ENCODE measurements at places on chromosomes 16 and 17. TPM values are rescaled to one million over a fixed set of nuclear protein-coding genes. Genes with fewer than 3 reads are reported as not detected.

DNA sequence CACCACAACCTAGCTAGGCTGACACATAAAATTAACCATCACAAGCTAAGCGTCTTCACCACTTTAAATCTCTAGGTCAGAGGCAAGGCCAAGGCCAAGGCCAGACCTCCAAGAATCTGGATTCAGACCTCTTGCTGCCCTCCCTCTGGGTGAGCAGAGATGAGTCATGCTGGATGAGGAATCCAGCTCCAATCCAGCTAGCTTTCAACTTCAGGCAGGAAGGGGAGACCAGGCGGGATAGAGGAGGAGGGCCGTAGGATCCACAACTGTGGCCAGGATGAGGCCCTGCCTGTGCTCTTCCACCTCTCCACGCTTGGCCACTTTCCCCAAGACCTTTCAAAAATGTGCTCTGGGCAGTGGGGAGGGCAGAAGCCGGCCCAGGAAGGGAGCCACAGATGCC, 14.7 kb downstream of the LRRC75A start:
- H3K4me1 ChIP-seq, result peaks cover 13% of the 10 kb centered on the region
- no peak overlapping the region for H3K4me3 ChIP-seq
- H3K27me3 ChIP-seq, result no peaks in the 10 kb centered on the region
- H3K27ac ChIP-seq, result peak overlapping the region; percentile 83
- DNase-seq, result peak; percentile 89

GRCh38 chr17:45227926-45228762, 6.5 kb downstream of the FMNL1 start:
- no peaks in the 10 kb centered on the region for H3K27me3 ChIP-seq
- peak overlapping the region; percentile 88 for H3K27ac ChIP-seq
- DNase-seq, result no peak
- no peaks in the 10 kb centered on the region for H3K36me3 ChIP-seq

GRCh38 chr17:82943751-82944150, 103.9 kb upstream of the ZNF750 start:
- H3K27ac ChIP-seq, result no peak overlapping the region
- no peak overlapping the region for H3K4me3 ChIP-seq
- H3K4me1 ChIP-seq, result no peaks in the 10 kb centered on the region
- no peaks in the 10 kb centered on the region for H3K27me3 ChIP-seq

GRCh38 chr17:80891397-80892018, 100.1 kb upstream of the CHMP6 start:
- peaks cover 29% of the 10 kb centered on the region for H3K4me1 ChIP-seq
- H3K27me3 ChIP-seq, result no peaks in the 10 kb centered on the region
- peak overlapping the region; percentile 1 for H3K4me3 ChIP-seq
- H3K27ac ChIP-seq, result peak overlapping the region; percentile 94
- H3K36me3 ChIP-seq, result peaks cover 24% of the 10 kb centered on the region
- peak; percentile 94 for DNase-seq

DNA sequence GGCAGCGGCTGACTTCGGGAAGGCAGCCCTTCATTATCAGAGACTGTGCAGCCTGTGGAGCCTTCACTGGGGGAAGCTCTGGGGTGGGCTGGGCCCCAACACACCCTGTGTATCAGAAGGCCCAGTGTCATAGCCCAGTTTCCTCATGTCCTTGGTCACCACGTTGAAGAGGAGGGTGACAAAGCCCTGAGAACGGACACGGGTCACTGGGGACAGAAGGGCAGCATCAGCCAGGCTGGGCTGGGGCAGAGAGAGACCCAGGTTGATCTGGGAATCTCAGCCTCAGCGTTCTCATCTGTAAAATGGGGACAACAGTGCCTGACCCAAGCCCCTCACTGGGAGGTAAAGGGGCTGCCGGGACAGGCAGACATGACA, 19.3 kb downstream of the B9D1 start:
- H3K27me3 ChIP-seq, result no peaks in the 10 kb centered on the region
- no peak overlapping the region for H3K27ac ChIP-seq
- no peaks in the 10 kb centered on the region for H3K36me3 ChIP-seq
- DNase-seq, result no peak
- H3K4me3 ChIP-seq, result no peak overlapping the region

- H3K4me1 ChIP-seq, result peaks cover 10% of the 10 kb centered on the region
- DNase-seq, result no peak
- H3K36me3 ChIP-seq, result 0 out of 2 replicates have a peak, but pooled peaks cover 2% of the 10 kb centered on the region
- no peak overlapping the region for H3K4me3 ChIP-seq
- H3K27ac ChIP-seq, result no peak overlapping the region
These were observed 279.0 kb downstream of the SOX9 start for GRCh38 chr17:72399608-72400487.

- no peak overlapping the region for H3K4me3 ChIP-seq
- no peaks in the 10 kb centered on the region for H3K36me3 ChIP-seq
- no peak overlapping the region for H3K27ac ChIP-seq
- H3K27me3 ChIP-seq, result no peaks in the 10 kb centered on the region
- no peak for DNase-seq
These were observed 18.5 kb downstream of the ZFPM1 start for GRCh38 chr16:88471575-88471974.

- H3K27ac ChIP-seq, result peak overlapping the region; percentile 41
- no peaks in the 10 kb centered on the region for H3K27me3 ChIP-seq
- peaks cover 11% of the 10 kb centered on the region for H3K4me1 ChIP-seq
- no peak overlapping the region for H3K4me3 ChIP-seq
- DNase-seq, result peak; percentile 33
These were observed 4.4 kb downstream of the XPO6 start for GRCh38 chr16:28207399-28207798.

LGALS9B gene
- not detected for total RNA-seq

TMEM106A gene
- total RNA-seq, result 1.4 TPM

Data from IMR-90 (cell line).